ENCODE measurements at places on chromosomes 4 and X.

GRCh38 chrX:69538321-69538876 is 34.3 kb downstream of the NALF2 start:
- no peak for DNase-seq

DNA sequence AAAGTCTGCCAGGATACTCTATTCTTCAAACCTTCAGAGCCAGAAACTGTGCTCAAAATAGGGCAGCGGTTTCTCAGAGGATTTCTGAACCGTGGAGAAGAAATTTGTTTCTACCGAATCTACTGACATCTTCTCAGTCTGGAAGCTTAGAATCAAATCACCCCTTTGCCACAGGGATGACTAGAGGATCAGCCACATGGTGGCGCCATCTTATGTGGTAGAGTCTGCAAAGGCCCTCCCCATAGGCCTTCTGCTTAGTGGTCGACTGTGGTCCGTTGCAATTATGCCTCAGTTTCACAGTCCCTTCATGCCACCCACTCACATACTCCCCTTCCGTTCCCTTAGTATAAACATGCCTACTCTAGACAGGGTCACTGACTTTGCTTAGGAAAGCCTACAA is 680.7 kb upstream of the SPANXN1 start:
- DNase-seq: no peak

- peak; percentile 73 for DNase-seq
These were observed 20.1 kb upstream of the ARAF start for GRCh38 chrX:47540754-47541538.

DNA sequence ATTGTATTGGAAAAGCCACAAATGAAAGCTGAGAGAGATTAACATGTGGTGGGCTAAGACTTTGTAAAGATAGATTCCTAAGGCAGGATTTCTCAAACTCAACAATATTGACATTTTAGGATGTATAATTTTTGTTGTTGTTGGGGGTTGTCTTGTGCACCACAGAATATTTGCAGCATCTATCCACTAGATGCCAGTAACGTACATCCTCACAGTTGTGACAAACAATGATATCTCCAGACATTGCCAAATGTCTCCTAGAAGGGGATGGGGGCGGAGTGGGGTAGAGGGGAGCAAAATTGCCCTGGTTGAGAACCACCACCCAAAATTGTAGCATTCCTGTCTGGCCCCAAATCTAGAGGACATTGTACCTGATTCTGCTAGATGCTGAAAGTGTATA is 14.7 kb upstream of the CBR4 start:
- no peak for DNase-seq

GRCh38 chr4:136103616-136104015 is 1428.7 kb downstream of the PCDH18 start:
- DNase-seq: no peak

- no peak for DNase-seq
These were observed 6.3 kb downstream of the FMR1 start for GRCh38 chrX:147917700-147918695.

DNA sequence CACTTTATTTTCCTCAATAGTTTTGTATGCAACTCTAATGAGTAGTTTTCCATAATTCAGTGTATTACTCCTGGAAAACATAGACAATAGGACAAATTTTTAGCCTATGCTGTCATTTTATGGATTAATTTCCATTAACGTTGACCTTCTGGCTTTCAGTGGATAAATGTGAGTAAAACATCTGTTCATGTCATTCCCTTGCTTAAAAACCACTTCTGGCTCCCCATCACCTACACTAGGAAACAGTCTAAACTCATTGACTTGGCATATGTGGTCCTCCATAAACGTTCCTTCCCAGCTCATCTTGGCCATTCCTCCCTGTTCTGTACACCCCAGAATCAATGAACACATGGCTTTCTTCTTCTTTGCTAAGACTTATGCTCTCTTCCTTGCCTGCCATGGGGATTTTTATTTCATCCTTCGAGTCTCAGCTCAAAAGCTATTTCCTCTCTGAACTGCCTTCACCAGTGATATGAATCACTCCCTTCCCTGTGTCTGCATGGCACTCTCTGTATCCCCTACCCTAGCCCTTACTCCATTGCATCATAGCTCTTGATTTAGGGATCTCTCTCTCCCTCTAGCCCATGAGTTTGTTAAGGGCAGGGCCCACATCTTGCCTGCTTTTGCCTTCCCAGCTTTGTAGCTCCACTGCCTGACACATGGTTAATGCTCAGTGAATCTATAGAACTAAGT is 34.8 kb downstream of the DOCK11 start:
- no peak for DNase-seq
